Suppressor macrophage treated with lipopolysaccharide for 4 hours (primary cell): ENCODE measurements at places on chromosomes 11 and 22.
A peak's percentile ranks its signal among the peaks of the same experiment; 100 is the strongest.

- no peak for DNase-seq
Measured at GRCh38 chr11:28674433-28675103, 566.4 kb downstream of the METTL15 start.

DNA sequence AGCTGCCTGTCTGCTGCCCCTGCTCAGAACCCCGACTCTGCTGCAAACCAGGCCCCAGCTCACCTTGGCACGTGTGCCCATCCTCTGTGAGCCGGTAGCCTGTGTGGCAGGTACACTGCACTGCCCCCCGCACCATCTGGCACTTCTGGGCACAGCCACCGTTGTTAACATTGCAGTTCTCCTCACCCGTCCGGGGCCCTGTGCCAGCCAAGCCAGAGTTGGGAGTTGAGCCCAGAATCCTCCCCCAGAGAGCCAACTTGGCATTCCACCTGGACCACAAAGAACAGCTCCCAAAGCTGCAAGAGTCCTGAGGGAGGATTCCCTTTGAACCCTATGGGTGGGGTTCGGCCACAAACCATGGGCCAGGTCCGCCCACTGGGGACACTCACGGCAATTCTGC, 22.5 kb downstream of the LRP4 start:
- DNase-seq, result no peak

DNA sequence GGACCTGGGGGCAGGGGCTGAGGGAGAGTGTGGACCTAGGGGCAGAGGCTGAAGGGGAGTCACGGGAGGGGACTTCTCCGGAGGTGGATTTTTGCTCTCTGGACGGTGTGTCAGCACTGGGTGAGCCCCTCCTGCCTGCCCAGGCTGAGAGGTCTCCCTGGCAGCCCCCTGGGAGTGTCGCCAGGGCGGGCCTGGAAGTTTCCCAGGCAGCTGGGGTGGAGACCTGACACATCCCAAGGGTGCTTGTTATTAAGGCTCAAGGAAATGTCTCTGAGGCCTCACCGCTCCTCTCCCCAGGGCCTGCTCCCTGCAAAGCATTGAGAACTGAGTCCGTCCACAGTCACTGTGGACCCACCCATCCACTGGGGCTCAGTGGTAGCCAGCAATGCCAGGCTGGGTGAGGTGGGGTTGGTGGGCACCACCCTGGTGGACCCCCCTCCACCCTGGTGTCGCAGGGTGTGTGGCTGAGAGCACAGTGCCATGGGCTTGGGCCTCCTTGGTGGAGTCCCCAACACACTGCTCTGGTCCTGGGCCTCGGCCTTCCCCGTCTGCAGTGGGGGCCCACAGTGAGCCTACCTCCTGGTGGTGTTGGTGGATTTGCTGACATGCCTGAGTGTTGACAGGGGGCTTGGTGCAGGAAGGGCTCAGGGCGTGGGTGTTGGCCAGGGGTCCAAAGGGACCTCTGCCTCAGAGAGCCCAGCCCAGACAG, 2.5 kb downstream of the CD81 start:
- no peak for DNase-seq

DNA sequence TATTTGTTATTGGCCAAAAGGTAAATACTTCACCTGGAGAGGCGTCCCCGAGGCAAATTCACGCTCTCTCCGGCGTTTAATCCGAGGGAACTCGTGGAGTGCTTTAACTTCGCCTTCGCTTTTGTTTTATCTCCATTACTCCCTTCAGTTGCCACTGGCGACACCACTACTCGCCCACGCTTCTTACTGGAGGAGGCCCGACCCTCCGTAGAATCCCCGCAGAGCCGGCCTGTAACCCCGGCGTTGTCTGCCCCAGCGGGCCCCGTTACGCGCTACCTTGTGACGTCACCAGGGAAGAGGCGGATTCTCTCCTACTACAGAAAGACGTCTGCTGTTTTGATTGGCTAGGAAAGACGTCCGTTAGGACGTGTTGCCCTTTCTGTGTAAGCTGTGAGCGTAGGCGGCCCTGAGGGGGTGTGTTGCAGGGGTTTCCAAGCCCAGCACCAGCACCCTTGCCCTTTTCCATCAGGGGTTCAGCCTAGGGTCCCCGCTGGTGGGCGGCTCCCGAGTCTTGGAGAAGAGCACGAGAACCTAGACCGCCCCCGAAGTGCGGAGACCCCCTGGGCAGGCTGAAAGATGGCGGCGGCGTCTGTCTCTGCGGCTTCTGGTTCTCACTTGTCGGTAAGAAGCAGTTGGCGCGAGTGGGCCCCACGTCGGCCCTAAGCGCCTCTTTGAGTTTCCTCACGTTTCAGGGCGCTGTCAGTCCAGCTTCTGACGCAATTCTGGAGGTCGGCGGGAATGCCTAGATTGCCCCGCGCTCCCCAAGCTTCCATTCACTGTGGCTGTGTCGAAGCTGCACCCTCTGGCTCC, at the start of gene CEP57:
Gene CEP57 (plus strand): TSS at position 376 of the 810 bp plus-strand sequence. CDS start 201 bp downstream, at position 577.
- peak; percentile 99 for DNase-seq

GRCh38 chr11:48683226-48683720, 194.7 kb downstream of the OR4A47 start:
- no peak for DNase-seq

DNA sequence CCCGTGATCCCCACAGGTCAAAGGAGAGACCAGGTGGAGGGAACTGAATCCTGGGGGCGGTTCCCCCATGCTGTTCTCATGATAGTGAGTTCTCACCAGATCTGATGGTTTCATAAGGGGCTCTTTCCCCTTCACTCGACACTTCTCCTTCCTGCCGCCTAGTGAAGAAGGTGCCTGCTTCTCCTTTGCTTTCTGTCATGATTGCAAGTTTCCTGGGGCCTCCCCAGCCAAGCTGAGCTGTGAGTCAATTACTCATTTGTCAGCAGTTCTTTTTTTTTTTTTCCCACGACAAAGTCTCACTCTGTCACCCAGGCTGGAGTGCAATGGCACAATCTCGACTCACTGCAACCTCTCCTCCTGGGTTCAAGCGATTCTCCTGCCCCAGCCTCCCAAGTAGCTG, 1530.4 kb downstream of the BRD1 start:
- DNase-seq, result peak; percentile 11

DNA sequence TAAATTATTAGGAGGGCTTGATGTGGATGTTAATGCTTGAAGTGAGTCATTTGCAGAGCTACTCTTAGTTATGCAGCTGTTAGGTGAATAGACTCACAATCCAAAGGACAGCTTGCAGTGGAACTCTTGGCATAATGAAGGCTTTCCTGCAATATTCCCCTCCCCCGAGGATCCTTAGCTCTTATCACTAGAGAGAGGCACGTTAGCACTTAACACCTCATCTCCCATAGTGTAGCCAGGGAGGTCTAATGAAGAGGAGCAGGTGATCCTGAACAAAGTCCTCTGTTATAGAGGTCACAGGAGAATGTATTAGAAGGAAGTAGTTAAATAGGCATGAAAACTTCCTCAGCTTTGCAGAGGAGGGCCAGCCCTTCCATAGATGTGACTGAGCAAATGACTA, 919.2 kb upstream of the FAT3 start:
- DNase-seq, result no peak

DNA sequence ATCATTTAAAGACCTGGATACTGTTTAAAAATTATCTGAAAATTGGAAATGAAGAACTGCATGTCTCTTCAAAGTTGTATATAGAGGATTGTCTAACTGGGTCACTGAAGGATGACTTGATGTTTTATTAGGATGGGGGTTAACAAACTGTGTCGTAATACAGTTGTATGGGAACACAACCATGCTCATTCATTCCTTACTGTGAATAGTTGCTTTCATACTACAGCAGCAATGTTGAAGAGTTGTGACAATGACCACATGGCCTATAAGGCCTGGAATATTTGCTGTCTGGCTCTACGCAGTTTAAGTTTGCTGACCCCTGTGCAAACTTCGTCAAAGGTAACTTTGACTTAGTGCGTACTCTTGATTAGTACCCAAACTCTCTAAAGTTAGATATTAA, 38.4 kb downstream of the FDX1 start:
- DNase-seq, result no peak

- DNase-seq, result no peak
Measured at GRCh38 chr11:3683039-3683438, 11.9 kb upstream of the CHRNA10 start.

DNA sequence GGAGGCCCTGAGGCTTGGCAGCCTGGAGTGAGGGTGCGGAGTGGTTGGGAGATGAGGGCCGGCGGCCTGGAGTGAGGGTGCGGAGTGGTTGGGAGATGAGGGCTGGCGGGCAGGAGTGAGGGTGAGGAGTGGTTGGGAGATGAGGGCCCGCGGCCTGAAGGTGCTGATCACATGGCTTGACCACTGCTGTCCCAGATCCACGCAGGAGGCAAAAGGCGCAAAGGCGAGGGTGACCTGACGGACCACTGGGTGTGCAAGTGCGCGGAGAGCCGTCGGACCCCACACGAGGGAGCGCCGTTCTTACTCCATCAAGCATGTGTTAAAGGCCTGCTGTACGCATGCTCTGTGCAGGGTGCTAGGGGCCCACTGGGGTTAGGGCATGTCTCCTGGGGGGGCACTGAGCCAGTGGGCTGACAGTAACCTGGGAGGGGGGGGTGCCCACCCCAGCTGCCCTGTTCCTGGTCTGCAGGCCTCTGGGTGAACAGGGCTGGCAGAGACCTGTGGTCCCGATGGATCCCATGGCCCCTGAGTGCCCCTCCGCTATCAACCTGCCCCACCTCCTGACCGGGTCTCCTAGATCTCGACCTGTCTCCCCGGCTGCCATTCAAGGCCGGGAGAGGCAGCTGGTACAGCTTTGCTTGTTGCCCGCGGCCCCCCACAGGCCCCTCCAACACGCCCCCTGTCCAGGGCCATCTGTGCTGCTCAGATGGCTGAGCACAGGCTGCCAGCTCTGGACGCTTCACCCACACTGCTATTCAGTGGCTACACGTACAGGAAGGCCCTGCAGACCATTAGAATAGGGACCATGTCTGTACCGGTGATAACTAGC, 21.1 kb downstream of the MRGPRD start:
- no peak for DNase-seq

DNA sequence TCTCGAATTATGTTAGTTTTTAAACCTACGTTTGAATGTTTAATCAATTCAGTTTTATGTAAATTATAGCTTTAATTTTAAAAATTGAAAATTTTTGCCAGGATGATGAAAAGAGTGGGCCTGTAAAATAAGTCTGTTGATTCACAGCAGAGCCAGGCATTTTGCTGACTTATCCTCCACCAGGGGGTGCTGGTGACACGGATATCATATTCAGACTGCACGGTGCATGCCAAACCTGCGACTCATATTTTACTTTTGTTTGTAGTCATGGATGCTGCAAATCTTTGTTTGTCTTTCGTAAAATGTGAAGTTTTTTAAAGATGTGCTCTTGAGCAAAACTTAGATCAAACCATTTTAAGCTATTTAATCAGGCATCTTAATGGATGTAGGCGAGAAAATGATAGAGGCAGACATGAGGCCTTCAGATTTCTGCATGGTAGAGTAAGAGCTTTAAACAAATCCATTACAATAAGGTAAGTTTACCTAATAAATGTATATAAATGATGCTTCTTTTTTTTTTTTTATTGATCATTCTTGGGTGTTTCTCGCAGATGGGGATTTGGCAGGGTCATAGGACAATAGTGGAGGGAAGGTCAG, 3.6 kb upstream of the OR8B3 start:
- peak; percentile 82 for DNase-seq

- no peak for DNase-seq
Measured at GRCh38 chr11:124756033-124756752, 4.1 kb upstream of the VSIG2 start.

- DNase-seq, result no peak
Measured at GRCh38 chr11:132154781-132155180, 784.4 kb downstream of the NTM start.

DNA sequence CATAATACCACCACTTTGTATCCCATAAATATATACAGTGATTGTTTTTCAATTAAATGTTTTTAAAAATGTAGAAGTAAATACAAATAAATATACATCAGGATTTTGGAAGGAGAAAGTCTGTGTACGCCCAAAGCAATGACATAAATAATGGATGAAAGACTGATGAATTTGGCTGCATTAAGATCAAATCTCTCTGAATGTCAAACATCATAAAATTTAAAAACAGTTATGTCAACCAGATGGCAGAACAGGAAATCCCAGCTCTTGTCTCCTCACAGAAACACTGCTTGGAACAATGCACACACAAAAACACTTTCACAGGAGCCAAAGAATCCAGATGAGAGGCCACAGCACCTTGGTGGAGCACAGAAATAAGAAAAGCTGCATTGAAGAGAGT, 332.9 kb downstream of the NTM start:
- no peak for DNase-seq

- no peak for DNase-seq
Measured at GRCh38 chr22:50072167-50072555, 13.1 kb downstream of the MLC1 start.

DNA sequence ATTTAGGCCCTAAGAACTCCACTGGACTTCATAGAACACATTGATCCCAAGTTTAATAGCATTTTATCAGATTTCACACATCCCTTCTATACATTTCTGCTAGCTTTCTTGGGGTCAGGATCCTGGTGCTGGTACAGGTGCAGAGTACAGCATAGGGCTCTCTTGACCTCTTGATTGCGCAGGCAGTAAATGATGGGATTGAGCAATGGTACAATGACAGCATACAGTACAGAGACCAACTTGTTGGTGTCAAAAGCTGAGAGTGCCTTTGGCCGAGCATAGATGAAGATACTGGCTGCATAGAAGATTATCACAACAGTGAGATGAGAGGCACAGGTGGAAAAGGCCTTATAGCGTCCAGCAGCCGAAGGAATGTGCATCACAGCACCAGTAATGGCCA, 4.8 kb downstream of the OR6A2 start:
- no peak for DNase-seq

GRCh38 chr22:45154383-45154782, 9.3 kb upstream of the NUP50 start:
- DNase-seq, result no peak

DNA sequence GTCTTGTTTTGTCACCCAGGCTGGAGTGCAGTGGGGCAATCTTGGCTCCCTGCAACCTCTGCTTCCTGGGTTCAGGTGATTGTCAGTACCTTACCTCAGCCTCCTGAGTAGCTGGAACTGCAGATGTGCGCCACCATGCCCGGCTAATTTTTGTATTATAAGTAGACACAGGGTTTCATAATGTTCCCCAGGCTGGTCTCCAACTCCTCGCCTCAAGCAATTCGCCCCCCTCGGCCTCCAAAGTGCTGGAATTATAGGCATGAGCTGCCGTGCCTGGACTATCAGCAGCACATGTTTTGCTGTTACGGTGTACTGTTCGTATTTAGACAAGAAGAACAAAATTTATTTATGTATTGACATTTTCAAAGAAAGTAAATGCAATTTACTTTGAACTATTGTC, 34.8 kb downstream of the RAB39A start:
- no peak for DNase-seq

DNA sequence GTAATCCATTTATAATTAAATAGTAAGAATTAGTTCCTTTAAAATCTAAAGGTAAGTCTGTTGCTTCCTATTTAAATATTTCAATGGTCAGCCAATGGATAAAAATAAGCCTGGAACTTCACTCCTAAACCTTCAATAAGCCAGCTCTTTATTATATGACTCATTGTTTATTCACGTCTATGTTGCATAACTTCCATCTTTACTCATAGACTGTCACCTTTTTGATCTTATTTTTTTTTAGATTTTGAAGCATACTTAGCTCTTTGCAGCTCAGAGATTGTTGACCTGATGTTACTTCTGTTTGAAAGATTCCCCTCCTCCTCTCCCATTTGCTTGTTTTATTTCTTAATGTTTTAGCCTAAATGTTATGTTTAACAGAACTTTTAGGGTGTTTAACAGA, 1571.2 kb upstream of the RAG2 start:
- no peak for DNase-seq

GRCh38 chr11:99418927-99419720, 398.4 kb downstream of the CNTN5 start:
- DNase-seq, result no peak
